Activated CD8-positive, alpha-beta T cell treated with anti-CD3 and anti-CD28 coated beads, Interleukin-2, amount 10 ng/mL, durations not matched to agents 7 days and 5 days (primary cell): ENCODE measurements at places on chromosomes 13 and 19.

- peak; percentile 44 for DNase-seq
Measured at GRCh38 chr19:1618157-1619093, 13.2 kb upstream of the UQCR11 start.

DNA sequence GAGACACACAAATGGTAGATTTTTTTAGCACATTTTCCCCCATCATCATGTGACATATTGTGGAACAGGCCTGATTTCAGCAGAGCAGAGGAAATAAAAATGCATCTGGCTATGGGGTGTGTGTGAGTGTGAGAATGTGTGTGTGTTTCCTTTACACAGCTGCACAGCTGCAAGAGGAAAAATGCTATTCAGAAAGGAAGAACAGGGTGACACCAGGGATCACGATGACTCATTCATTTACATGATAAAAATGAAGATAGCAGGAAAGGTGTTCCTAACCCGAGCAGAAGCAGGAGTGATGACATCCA is 469.5 kb upstream of the TSHZ3 start:
- DNase-seq = no peak

GRCh38 chr13:36475468-36475867 is 43.2 kb downstream of the CCNA1 start:
- DNase-seq = no peak

DNA sequence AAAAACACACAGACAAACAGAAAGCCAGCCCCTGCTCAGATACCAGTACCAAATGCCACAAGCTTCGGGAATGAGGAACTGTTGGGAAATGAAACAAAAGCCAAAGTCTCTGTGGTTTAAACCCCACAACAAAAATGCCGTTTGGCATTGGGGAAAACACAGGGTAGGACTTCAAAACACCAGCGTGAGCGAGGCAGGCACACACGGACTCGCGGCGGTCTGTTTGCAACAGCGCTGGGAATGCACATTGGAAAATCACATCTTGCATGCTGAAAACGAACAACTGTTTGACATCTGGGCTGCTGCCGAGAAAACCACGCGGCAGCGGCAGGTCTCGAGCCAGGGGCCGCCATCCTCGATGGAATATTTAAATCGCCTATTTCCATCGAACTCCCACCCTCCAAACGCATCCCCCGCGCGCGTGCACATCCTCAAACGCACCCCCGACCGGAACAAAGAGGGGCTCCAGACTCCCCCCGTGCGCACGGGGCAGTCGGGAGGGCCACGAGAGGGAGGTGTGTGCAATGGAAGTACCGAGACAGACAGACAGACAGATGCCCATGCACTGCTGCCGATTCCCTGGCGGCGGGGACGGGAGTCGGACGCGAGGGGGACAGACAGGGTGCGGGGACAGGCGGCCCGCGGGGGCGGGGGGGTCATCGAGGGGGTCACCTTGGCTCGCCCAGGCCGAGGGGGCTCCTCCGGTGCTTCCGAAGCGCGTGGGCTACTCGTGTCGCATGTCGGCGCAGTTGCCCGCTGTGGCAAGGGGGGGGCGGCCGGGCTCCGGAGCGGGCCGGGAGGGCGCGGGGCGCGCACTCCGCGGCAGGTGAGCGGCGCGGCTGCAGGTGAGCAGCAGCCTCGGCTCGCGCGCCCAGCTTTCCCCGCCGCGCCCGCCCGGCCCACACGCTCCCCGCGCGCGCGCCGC is at the start of gene GPR12:
Gene GPR12 (minus strand): TSS at position 880 of the 925 bp plus-strand sequence. CDS start 959 bp downstream, outside the sequence.
- DNase-seq = no peak

DNA sequence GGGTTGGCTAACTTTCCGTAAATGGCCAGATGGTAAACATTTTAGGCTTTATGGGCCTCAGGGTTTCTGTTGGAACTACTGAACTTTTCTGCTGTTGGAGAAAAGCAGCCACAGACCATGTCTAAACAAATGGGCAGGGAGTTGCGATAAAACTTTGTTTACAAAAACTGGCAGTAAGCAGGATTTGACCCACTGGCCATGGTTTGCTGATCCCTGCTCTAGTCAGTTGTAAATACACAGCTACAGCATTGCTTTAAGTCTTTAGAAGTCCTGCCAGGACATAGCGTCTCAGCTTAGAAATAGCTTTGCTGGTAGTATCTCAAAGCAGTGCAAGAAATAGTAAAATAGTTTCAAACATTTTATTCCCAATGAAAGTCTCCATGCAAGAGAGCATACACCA is 88.4 kb downstream of the NALCN start:
- DNase-seq = no peak

DNA sequence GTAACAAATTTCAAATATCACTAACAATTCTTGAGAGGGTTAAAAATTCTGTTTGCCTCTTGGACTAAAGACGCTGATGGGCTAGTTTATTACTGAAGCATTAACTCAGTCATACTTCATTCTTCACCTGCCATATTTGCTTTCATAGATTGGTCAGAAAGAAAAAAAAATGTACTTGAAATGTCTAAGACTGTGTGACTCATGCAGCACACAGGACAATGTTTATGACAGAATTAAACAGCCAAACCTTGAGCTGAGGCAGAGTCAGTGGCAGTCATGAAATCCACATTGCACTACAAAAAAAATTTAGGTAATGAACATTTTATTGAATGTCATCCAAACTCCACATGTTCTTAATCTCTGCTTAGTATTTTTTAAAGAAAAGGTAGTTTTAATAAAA is 135.6 kb downstream of the PRR20E start:
- DNase-seq = no peak

DNA sequence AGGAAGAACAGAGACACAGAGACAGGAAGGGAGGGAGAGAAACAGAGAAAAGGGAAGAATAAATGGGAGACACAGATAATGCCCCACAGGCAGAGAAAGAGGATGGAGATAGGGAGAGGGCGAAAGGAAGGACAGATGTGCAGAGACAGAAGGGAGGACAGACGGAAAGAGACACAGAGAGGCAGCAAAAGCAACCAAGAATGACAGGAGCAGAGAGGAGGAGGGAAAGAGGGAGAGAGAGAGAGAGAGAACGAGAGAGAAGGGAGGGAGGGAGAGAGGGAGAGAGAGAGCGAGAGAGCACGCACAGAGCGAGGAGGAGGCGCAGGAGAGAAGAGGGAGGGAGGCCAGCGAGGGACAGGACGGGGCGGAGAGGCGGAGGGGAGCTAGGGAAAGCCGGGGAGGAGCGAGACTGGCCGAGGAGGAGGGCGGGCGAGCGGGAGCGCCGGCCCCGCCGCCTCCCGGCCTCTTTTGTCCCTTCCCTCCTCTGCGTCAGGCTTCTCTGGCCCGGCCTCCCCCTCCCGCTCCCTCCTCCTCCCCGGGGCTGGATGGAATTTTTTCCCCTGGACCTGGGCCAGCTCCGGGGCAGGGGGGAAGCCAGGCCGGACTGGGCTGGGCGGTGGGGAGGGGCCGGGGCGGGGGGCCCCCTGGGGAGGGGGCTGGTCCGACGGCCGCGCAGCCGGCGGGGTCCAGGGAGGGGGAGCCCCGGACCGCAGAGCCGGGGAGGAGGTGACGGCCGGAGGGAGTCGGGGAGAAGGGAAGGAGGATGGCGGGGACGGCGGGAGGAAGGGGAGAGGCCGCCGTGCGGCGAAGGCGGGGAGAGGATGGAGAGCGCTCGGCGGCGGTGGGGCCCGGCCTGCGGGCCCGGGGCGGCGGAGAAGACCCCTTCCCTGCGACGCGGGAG is 4.2 kb upstream of the SPACA6 start:
- peak; percentile 20 for DNase-seq

DNA sequence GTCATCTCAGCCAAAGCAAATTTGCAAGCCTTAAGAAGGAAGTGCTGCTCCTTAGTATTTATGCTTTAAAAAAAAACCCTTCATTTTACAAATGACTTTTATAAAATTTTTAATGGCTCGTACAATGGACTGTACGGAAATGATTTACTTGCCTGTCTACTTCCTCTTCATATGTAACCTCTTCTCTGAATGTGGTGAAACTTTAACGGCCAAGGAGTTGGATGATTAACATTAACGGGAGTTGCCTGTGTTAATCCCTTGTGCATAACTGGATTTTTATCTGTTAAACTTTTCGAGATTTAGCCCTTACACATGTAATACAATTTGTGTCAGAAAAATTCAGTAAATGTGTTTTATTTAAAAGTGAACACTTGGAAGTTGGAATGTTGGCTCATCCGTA is 429.4 kb downstream of the TBC1D4 start:
- DNase-seq = no peak

- DNase-seq = no peak
Measured at GRCh38 chr13:20812890-20813289, 39.1 kb upstream of the EEF1AKMT1 start.

DNA sequence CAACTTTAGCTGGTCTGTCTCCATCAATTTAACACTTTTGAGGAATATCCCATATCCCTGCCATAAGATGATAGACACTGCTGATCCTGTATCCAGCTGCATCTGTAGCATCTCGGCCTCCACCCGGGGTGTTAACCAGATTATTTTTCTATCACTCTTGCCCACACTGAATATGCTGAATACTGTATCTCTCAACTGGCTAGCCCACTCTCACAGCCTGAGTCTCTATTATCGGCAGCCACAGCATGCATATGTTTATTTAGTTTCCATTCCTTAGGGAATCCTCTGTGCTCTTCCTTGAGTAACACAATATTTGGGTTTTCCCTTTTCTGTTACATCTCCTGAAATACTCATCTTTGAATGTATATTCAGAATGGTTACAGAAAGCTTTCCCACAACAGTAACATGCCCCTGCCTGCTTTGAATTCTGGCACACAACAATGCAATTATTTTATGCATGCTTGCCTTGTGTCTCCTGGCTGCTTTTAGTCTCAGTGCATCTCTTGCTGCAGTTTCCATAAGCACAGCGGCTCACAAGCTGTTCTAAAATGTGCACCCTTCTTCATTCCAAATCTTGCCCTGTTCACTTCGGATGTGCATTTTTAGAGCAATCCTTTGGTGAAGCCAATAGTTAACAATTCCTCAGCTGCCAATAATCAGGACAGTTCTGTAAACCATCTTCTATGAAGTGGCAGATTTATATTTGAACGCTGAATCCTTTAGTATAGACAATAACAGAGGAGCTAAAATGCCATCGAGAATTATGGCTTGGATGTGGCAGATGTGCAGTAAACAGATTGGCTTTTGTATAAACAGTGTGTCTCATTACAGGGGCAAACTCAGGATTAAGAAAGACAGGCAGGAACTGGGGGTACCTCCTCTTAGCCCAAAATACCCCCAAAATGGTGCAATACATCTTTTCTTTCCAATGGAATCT is 261.9 kb upstream of the SOX21 start:
- no peak for DNase-seq

DNA sequence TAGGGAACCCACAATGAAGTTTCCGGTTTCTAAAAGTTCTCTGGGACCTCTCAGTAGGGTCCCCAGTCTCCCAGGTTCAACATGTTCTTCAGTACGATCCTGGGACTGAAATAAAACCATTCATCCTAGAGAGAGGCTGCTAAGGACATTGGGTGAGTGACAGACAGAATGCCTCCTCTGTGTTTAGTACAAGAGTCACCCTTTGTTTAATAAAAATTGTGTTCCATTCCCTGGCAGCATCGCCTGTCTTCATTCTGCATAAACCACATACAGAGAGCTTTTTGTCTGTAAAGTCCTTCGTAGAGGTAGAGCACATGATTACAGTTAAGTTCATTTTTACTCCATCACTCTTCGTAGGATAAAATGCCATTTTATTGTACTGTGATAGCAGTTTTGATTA is 95.3 kb upstream of the GPR12 start:
- DNase-seq = no peak

GRCh38 chr13:112170823-112171569 is 104.0 kb downstream of the SOX1 start:
- no peak for DNase-seq

- no peak for DNase-seq
Measured at GRCh38 chr19:19434483-19435045, 29.1 kb downstream of the GATAD2A start.

GRCh38 chr13:112833551-112834257 is 135.3 kb upstream of the MCF2L start:
- no peak for DNase-seq

DNA sequence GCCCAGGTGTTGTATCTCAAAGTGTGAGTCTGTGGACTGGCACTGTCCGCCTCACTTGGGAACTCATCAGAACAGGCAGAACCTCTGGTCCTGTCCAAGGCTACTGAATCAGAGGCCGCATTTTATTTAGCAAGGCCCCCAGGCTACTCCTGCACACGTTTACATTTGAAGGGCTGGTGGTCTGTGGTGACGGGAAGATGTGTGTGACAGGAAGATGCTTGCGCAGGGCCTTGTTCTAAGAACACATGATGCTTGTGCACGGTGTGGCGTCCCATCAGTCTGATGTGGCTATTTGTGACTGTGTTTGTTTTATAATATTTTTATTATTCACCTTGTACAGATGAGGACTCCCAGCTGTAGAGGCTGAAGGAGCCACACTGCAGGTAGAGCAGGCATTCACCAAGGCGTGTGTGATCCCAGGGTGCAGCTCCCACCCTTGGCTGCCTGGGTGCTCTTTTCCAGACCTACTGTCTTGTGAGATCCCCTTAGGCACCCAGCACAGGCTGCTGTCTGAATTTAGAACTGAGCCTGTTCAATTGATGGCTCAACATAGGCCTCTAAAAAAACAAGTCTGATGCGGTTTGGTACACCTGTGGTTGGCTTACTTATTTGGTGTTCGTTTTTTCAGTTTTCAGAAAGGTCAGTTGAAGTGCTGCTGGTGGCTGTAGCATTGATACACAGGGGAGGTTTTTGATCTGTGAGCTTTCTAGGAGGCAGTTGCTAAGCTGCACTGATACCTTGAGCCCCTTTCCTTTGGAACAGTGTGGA is 3.1 kb downstream of the SLC25A15 start:
- DNase-seq = peak; percentile 31

DNA sequence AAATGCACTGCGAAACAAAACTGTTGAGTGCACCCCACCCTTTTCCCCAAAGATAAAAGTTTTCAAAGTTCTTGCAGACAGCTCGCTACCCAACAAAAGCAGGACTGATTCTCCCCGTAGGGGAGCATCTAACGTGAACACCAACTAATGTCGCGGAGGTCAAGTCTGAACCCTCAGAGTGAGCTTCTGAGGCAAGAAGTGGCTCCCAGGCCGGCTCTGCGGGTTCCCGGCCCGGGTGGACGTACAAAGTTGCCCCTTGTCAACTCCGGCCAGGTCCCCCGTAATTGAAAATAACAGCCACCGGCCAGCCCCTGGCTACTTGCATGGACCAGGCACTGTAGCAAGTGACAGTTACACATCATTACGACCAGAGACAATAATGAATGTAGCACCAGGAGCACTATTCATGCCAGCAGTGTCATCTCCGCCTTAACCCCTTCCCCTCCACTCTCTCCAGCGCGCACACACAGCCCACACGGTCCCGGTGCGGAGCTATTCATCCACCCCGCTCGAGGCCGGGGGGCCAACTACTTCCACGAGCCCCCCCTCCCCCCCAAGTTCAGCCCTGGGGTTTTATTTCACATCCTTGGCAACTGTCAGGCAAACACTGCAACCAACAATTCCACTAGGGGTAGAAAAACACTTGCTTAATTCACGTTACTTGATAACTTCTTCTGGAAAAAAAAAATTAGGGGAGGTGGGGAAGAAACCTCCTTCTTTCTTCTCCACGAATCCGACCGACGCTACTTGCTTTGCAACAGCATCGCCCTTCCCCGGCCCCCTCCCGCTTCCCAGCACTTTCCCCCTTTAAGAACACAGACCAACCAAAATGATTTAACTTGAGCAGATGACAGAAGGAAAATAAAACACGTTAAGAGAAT is 1.2 kb downstream of the KLF12 start:
- DNase-seq = peak; percentile 54
